Posterior cingulate gyrus (tissue), 11 donors: ENCODE measurements at places on chromosomes 4 and X.

DNA sequence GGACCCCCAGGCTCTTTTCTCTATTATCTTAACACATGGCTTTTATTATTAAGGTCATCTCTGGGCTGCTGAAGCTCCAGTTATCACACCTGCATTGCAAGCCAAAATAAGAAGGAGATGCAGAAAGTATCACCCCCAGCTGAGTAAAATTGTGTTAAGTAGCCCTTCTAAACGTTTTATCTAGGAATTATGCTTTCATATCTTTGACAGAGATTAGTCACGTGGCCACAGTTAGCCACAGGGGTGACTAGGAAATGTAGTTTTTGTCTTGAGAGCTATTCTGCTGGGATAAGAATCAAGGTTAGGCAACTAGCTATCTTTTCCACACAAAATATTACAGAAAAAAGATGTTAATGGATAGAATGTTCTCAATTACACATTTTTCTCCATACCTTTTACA, 102.1 kb downstream of the ANXA3 start:
- DNase-seq = no peak

DNA sequence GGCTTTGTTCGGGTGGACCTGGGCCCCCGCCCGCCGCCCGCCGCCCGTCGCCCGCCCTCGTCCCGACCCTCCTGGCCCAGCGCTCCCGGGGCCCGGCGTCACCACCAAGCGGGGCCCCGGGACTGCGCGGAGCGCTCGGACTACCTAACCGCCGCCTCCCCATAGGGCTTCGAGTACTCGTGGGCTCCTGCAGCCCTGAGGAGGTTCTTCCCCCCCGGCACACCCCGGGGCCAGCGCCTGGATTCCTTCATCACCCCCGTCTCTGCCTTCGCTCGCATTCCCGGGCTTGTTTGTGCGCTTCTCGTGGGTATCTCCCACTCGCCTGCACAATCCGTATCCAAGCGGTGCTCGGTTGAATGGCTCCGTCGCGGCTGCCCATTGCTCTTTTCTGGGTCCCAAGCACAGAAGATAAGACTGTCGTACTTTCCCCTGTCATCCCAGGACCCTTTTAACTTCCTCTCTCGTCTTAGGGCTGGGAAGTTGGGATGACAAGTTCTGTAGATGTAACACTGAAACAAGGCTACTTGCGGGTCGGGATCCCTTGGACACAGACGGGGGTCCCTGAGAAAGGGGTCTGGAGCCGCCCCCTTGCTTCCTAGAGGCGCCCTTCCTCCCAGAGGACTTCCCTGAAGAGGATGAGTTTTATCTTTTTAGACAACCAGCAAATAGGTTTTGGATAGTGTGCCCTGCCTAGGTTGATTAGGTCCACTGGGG, 565 bp downstream of the MOB1B start:
- DNase-seq = no peak

DNA sequence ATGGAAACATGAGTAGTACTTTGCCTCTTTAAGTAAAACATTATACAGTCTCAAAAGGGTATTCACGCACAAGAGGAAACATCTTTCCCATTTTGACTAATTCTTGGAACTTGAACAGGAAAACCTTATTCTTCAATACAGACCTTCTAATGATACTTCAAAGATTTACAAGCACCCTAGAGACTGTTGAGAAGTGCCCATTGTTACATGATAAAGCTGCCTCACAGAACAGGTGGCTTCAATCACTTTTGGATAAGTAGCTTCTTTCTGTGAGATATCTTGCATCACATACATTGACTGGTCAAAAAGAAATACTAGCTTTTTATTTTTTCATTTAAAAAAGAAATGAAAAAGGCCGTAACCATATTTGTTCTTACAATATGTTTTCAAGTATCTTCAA, 219.4 kb downstream of the EPHA5 start:
- no peak for DNase-seq

DNA sequence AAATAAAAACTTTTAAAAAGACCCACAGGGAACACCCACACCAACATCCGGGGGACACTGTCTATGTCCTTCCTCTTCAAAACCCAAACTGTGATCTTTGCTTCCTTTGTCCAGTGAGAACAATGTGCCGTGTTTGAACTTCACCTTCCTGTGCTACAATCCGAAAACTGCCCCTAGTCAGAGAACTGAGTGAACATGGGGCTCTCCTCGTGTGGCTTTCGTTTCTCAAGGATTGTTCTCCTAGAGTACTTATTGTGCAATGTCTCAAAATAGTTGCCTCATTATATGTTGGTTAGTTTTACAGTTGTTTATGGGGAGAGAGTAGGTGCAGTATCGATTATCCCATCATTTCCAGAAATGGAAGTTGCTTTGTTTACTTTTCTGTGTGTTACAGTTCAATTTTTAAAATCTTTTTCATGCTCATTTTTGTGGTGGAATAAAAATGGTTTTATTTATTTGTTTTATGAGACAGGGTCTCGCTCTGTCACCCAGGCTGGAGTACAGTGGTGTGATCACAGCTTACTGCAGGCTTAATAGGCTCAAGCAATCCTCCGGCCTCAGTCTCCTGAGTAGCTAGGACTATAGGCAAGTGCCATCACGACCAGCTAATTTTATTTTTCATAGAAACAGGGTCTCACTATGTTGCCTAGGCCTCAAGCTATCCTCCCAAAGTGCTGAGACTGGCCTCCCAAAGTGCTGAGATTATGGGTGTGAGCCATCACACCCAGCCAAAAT, 29.9 kb downstream of the RBMX start:
- DNase-seq = no peak

- no peak for DNase-seq
Observed at GRCh38 chrX:74304016-74304415, at the start of gene ZCCHC13. Gene ZCCHC13 (plus strand): TSS chrX:74304180. CDS start chrX:74304267, 87 bp downstream.

GRCh38 chr4:11489453-11490083, 60.9 kb upstream of the HS3ST1 start:
- no peak for DNase-seq

GRCh38 chr4:164876700-164877324, at the start of gene APELA:
Gene APELA (plus strand): TSS chr4:164877178. CDS start chr4:164877332, 154 bp downstream.
- no peak for DNase-seq

GRCh38 chr4:177802162-177802561, 359.9 kb upstream of the AGA start:
- DNase-seq = no peak

DNA sequence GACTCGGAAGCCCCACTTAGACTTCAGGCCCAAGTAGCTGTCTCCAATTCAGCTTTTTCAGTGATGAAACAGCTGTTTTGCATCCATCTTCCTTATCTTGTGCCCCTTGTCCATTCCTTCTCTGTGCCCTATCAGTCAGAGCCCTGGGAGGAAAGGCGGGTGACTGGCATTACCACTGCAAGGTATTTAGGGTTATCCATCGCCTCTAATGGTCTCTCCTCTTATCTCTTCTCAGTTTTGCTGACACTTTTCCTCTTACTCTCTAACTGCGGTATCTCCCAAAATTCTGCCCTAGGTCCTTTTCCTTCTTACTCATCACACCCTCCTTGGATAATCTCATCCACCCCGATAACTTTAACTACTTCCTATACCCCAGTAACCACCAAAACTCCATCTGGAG, 13.7 kb downstream of the GAB3 start:
- no peak for DNase-seq

GRCh38 chr4:53703267-53703655, 112.0 kb upstream of the LNX1 start:
- no peak for DNase-seq

DNA sequence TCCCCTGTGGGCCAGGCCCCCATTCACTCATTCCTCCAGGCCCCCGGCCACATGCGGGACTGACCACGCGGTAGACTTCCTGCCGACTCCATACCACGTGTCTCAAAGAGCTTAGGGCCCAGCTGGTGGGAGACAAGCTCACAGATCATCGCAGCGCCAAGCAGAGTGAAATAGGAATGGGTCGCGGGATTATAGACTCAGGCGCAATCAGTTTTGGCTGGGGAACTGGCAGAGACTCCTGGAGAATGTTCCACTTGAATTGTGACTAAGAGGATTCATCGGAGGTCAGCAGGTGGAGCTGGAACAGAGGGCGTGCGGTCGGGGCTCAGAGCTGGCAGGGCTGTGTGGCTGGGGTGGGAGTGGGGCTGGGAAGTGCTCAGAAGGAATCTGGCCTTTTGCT, 15.6 kb downstream of the ATP2B3 start:
- no peak for DNase-seq

DNA sequence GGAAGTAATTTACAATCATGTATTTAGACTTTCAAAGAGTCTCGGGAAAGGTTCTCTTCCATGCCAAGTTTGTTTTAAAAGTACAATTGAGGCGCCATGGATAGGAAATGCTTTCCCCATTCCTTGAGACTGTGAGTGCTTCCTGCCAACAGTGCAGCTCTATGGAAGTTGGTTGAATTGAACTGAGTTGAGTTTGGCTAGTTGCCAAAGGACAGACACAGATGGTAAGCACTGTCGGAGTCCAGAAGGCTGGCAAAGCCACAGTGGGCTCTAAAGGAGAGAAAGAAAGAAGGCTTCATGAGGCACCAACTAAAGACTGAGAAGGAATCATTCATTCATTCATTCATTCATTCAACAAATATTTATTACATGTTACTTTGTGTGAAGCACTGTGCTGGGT, 4.3 kb upstream of the KCNE5 start:
- no peak for DNase-seq

- peak; percentile 75 for DNase-seq
Observed at GRCh38 chrX:10189317-10190268, 32.8 kb downstream of the CLCN4 start.

- no peak for DNase-seq
Observed at GRCh38 chrX:129925305-129926092, 19.5 kb downstream of the UTP14A start.

- no peak for DNase-seq
Observed at GRCh38 chr4:142475663-142476062, 370.4 kb downstream of the INPP4B start.

DNA sequence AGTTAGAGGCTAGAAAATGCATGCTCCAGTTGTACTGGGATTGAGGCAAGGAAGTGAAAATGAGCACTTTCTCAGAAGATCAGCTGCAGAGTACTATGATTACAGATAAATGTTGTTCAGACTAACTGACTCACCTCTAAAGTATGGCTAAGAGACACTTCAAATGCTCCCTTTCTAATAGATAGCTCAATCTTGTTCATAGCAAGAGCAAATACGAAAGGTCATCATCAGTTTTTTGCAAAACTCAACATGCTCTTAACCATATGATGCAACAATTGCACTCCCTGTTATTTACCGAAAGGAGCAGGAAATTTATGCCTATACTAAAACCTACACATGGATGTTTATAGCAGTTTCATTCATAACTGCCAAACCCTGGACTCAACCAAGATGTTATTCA, 838.4 kb upstream of the INTU start:
- DNase-seq = no peak

DNA sequence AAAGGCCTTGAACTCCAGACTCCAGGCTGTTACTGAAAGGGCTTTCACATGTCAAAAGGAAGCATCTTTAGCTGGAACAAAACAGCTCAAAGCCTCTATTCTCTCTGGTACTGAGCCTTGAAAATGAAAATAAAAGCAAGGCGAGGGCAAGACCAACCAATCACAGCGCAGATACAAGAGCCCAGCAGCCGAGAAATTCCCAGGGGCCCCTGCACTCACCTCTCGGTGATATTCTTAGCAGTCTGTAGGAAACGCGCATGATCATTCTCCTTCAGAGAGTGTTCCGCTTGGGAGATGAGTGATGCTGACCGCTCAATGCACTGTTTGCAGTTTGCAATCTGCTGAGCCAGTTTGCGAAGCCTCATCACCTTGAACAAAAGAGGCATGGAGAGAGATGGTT, 138.1 kb downstream of the MID1 start:
- DNase-seq = no peak

DNA sequence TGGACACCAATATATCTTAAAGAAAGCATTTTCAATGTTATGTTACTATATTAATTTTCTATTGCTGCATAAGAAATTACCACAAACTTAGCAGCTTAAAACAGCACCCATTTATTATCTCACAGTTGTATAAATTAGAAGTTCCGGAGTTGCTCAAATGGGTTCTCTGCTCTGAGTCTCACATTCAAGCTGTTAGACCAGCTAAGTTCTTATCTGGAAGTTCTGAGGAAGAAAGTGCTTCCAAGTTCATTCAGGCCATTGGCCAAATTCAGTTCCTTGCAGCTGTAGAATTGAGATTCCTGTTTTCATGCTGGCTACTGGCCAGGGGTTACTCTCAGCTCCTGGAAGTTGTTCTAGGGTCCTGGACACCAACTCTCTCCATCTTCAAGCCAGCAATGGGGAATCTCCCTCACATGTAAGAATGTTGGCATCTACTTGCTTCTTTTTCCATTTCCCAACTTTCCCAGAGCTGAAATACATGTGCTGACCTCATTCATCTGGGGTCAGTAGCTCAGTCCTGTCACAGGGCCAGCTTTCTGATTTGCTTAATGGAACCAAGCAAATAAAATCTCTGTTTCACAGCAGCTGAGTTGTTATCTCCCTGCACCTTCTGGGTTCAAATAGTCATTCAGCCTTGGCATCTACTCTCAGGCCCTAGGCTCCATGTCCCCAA, 99.6 kb upstream of the INTU start:
- DNase-seq = no peak

GRCh38 chr4:82718162-82718940, 80.2 kb downstream of the SCD5 start:
- no peak for DNase-seq

DNA sequence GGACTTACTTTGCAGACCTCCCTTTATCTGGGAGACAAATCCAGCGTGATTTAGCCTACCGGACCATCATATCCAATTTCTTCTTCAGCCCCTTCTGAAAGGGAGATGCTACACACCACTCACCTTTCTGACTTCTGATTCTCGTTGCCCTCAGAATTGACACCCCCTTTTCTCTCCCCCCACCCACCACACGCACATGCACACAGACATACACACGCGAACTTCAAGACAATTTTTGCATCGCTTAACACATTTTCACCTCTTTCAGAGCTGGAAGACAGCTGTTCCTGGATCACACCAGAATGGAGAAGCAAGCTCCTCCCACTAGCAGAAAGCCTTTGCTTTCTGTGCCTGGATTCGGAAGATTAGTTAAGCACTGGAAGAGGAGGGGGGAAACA, 1.0 kb upstream of the SNCA start:
- no peak for DNase-seq

DNA sequence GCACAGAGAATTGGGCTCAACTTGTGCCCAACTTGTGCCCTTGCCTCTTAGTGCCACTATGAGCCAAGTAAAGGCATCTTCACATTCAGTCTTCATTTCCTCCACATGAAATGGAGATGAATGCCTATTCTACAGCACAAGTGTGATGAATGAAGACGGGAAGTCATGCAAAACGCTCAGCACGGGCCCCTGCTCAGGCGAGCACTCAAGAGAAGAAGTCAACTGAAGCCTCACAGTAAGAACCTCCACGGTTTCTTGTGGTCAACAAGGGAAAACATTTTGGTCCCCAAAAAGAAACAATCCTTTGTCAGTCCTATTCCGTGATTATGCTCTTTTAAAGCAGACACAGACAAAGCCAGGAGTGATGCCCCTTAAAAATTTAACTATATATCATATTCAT, 87.0 kb downstream of the IRF2 start:
- no peak for DNase-seq

- no peak for DNase-seq
Observed at GRCh38 chrX:123626962-123627361, 105.9 kb downstream of the THOC2 start.
